ENCODE measurements at places on chromosomes 16 and 17.

GRCh38 chr17:15264542-15264941, 584 bp downstream of the PMP22 start:
- DNase-seq, result no peak

DNA sequence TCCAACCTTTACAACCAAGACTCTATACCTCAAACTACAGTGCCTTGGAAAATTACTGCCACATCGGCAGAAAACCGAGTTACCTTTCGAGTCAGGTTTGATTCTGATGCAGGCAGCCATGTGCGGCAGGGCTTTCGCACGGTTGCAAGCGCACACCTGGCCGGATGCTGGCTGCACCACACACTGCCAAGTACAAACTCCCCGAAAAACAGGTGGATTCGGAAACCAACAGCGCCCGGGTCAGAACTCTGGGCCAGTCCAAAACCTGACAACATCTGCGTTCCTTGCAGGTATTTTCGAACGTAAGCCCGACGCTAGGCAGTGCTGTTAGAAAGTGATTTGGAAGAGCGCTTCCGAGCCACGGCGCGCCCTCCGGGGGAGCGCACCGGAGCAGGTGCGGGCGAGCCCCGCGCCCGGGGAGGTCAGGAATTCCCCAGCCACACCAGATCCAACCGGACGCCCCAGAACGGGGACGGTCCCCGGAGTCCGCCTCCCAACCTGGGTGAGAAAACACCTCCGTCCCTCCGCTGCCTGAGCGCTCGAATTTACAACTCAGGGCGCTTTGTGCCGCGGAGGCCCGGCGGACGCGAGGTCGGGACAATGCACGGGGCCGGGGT, 1.2 kb downstream of the USP7 start:
- no peak for DNase-seq

GRCh38 chr17:69912805-69913204, 162.2 kb upstream of the KCNJ16 start:
- no peak for DNase-seq

GRCh38 chr17:22268214-22268911, 576.0 kb downstream of the KCNJ18 start:
- no peak for DNase-seq

DNA sequence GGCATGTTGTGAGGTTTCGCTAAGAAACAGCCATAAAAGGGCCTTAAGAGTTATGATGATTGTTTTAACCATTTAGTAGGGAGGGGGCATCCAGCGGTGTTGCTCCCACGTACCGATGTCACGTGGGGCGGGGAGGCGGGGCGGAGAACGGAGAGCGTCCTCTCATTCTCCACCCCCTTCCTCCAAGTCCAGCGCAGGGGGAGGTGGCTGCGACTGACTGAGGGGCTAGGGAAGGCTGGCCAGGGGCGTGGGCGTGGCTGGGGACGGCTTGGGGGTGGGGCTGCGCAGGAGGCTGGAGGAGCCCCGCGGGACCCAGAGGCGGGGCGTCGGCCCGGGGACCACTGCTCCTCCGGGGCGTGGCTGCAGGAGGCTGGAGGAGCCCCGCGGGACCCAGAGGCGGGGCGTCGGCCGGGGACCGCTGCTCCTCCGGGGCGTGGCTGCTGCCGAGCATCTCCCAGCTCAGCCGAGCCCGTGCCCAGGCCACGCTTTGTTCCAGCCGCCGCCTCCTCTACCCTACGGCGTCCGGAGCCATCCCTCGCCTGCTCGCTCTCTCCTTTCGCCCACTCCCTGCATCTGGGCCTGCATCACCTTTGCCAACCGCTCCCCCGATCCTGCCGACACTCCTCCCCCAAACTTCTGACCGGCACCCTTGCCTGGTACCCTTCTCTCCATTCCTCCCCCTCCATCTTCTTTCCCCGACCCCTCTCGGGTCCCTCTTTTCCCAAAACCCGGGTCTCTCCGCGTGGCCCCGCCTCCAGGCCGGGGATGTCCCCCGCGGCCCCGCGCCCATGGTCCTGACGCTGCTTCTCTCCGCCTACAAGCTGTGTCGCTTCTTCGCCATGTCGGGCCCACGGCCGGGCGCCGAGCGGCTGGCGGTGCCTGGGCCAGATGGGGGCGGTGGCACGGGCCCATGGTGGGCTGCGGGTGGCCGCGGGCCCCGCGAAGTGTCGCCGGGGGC, at the start of gene SARM1:
TSS of gene SARM1 (plus strand) at position 450 of the 958 bp plus-strand sequence. CDS start at position 789, 339 bp downstream.
- peak; percentile 23 for DNase-seq

- peak; percentile 98 for DNase-seq
Measured at GRCh38 chr17:81837641-81838040, 2.8 kb upstream of the PPP1R27 start.

DNA sequence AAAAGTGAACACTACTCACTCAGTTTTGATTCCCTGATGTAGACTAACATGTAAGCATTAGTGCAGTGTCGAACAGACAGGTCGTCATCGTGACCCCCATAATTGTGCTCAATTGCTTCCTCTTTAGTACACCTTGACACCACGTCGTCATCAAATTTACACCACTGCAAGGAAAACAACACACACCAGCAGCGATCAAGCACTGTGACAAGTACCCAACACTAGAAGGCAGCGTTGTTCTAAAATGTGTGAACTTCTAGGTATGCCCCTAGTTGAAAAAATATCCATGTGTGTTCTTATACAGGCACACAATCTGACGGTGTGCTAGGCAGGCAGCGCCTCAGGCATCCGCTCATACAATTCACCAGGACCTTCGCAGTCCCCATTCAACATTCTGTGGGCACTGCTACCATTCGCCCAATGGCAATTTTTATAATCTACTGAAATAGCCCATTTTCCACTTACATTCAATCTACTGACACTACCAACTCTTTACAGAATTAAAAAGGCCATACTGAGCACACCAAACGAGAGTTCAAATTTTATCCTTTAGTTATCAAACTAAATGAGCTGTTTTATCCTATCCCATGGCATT, 23.1 kb downstream of the LITAFD start:
- no peak for DNase-seq

DNA sequence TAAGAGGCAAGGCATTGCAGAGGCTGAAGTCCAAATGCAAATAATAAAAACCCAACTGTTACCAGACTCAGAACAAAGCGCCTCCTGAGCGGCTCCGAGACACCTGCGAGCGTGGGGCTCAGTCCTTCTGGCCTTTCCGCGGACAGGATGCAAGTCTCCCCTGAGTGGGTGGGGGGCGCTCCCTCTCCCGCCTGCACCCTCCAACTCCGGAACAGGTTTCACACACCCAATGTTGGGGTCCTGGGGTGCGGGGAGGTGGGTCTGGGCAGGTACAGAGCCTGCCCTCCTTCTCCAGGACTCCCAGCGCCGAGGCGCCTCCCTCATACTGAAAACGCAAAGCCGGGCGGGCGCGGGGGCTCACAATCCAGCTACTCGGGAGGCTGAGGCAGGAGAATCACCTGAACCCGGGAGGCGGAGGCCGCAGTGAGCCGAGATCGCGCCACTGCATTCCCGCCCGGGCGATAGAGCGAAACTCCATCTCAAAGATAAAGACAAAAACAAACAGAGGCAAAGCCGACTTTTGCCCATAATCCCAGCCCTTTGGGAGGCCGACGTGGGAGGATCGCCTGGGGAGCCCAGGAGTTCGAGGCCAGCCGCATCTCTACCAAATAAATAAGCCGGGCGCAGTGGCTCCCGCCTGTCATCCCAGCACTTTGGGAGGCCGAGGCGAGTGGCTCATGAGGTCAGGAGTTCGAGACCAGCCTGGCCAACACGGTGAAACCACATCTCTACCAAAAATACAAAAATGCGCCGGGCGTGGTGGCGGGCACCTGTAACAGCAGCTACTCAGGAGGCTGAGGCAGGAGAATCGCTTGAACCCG, 893 bp downstream of the GINS2 start:
- no peak for DNase-seq

GRCh38 chr17:48026502-48027321, 10.9 kb downstream of the COPZ2 start:
- DNase-seq, result peak; percentile 65

GRCh38 chr17:65917560-65917959, 274.4 kb downstream of the CEP112 start:
- DNase-seq, result no peak

DNA sequence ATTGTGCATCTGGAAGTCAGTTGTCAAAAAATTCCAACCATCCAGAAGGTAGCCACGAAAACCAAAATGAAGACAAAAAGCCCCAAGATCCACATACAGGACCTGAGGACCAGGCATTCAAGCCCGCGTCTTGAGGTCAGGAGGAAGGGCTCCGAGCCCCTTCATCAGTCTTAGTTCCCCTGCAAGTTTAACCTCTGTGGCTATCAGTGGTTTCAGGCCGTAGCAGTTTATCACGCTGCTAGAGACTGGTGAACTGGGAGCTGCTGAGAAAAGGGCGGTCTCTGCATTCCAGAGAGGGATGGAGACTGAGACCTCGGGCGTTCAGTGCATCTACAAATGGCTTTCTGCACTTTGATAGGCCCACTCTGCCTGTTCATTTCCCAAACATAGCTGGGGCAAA, 70.6 kb downstream of the IRF8 start:
- DNase-seq, result no peak

GRCh38 chr16:55622930-55623561, 32.7 kb upstream of the SLC6A2 start:
- no peak for DNase-seq

DNA sequence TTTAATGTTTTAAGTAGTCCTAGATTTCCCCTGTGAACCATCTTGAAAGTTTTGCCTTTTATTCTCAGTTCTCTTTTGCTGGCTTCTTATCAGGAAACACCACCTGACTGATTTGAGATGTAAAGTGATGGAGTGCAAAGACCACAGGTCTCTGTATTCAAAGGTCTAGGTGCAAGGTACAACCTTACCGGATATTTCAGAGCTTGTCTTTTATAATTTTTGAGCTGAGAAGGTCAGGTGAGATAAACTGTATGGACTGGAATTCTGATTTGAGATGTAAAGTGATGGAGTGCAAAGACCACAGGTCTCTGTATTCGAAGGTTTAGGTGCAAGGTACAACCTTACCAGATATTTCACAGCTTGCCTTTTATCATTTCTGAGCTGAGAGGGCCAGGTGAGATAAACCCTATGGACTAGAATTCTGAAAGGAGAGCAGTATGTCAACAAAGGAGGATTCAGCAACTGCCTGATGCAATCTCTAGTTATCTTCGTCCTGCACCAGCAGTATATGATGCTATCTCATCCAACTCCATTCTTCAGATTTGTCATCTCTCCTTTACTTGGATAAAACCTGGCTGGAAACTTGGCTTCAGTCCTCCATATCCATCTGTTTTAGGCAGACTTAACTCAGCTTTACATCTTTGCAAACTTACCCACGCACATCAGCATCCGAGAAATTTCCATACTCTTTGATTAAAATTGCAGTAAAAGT, 64.3 kb downstream of the CENPV start:
- no peak for DNase-seq

DNA sequence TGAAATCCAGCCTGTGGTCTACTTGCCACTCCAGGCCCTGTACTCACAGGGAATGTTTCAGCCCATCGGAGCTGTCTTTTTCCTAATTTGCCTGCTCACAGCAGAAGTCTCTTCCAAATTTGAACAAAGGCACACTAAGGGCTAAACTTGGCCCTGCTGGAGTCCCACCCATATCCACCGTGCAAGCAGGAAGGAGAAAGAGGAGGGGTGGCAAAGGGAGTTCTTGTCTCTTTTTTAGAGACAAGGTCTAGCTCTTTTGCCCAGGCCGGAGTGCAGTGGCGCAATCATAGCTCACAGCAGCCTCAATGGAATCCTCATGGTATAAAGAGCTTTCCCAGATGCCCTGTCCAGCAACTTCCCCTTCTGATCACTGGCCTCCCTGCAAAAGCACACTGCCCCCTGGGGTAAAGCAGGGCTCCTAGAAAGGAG, 2.7 kb upstream of the PRM1 start:
- peak; percentile 27 for DNase-seq

DNA sequence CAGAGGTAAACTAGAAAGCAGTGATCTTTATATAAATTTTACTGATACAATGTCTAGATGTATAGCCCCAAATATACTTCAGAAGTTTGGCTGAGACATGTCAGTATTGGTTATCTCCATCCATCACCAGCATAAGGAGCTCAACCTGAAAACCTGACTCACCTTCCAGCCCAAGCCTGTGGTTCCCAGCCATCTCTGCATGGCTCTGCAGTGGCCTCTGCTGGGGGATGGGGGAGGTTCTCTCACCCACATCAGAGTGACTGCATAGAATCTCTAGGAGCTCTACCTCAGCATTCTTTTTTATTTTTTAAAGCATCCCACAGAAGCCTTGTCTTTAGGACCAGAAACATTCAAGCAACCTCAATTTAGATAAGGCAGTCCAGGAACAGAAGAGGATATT, 27.3 kb downstream of the USP7 start:
- DNase-seq, result peak; percentile 14

DNA sequence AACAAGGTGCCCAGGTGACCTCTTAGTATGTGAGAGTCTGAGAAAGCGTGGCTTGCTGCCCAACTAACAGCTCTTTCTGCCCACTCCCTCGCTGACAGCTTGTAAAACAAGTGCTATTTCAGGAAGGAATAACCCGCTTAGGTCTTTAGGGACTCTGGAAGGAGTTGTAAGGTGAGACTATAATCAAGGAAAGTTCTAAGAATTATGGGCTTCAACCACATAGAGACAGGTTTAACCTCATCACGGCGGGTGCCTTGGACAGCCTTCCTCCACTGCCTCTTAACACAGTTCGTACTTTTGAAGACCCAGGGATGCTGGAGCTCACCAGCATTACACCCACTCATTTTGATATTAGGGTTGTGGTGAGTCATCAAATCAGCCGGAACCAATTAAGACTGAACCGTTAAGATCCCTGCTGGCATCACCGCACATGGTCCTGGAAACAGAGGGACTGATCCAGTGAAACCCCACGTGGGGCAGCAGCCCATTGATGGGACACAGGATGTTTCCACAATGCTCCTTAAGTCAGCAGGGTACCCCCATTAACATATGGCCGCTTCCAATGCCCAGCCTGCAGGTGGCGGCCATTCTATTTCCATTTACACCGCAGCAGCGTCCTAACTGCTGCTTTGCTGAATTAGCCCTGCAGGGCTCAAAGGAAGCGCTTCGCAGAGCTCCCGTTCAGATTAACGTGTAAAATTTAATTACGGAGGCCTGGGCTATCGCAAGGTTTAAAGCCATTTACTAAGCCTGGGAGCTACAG, 176.6 kb upstream of the SDK2 start:
- no peak for DNase-seq

GRCh38 chr17:76115138-76115754, 11.7 kb upstream of the EXOC7 start:
- no peak for DNase-seq

All from CD14-positive monocyte (primary cell).